T1000 (cell line): ENCODE measurements at places on chromosomes 13 and 19.

- DNase-seq: no peak
Observed at GRCh38 chr19:41248895-41249294, 15.3 kb upstream of the HNRNPUL1 start.

- no peak for DNase-seq
Observed at GRCh38 chr13:95457294-95457693, 95.2 kb upstream of the CLDN10 start.

- no peak for DNase-seq
Observed at GRCh38 chr19:7863157-7863970, 10.8 kb downstream of the PRR36 start.

- peak; percentile 32 for DNase-seq
Observed at GRCh38 chr19:49119411-49120324, at the start of gene PPFIA3. Gene PPFIA3, plus strand, starts transcription at chr19:49119544. Its CDS starts 8,330 bp downstream, at chr19:49127874.

DNA sequence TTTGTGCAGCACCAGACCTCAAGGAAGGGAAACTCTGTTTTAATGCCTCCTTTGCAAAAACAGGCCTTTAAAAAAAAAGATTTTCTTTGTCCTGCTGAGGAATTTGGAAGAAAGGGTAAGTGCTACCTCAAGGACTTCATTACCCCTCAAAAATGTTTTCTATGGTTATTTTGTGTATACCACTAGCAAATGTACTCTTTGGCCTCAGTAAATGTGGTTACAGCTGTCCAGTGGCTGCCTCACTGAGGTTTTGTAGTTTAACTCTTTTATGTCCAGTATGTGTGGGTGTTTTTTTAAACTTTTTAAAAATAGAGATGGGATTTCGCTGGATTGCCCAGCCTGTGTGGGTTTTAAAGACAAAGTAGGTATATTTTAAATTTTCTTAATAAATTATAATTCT is 42.2 kb upstream of the TSC22D1 start:
- DNase-seq: no peak

- DNase-seq: no peak
Observed at GRCh38 chr13:96130818-96131340, 41.0 kb downstream of the HS6ST3 start.
